ENCODE measurements at places on chromosomes 6 and 20.

DNA sequence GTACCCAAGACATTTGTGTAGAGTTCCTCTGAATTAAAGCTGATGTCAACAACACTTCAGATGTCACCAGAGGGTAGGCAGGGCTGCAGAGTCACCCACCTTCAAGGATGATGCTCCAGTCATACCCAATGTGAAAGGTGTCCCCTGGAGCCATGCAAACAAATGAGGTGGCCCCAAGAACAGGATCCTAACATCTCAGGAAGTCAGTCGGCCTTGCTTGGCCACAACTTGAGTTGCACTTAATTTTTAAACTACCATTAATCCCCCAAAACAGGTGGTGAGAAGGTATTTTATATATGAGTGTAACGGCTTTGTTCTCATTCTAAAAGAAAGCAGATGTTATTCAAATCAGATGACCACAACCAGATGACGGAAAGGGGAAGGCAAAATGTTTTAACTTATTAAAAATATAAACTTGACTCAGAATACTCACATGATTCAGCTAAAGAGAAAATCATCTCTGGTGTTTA lies 21.1 kb upstream of the SERPINB1 start:
- no peak for DNase-seq

- DNase-seq, result no peak
These were observed 44.5 kb downstream of the NCOA7 start for GRCh38 chr6:125835221-125835744.

DNA sequence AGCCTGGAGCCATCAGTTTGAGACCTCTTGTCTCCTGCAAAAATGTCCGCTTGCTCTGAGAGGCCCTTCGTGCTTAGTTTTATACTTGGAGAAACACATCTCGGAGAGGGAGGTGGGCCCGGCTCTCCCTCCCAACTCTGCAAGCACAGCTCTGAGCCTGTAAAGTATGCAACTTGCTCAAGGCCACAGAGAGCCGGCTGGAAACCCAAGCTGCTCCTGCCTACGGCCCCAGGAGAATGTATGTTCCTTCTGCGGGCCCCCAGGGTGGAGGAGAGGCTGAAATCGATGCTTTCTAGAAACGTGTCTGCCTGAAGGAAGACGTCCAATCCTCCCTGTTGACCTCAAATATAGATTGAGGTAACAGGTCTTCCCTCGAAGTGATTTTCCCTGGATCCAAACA lies 205.4 kb downstream of the PREX1 start:
- DNase-seq, result no peak

- DNase-seq, result no peak
These were observed 79.0 kb downstream of the DNAAF9 start for GRCh38 chr20:3328501-3328900.

- DNase-seq, result no peak
These were observed 155.5 kb downstream of the PRL start for GRCh38 chr6:22141241-22141745.

DNA sequence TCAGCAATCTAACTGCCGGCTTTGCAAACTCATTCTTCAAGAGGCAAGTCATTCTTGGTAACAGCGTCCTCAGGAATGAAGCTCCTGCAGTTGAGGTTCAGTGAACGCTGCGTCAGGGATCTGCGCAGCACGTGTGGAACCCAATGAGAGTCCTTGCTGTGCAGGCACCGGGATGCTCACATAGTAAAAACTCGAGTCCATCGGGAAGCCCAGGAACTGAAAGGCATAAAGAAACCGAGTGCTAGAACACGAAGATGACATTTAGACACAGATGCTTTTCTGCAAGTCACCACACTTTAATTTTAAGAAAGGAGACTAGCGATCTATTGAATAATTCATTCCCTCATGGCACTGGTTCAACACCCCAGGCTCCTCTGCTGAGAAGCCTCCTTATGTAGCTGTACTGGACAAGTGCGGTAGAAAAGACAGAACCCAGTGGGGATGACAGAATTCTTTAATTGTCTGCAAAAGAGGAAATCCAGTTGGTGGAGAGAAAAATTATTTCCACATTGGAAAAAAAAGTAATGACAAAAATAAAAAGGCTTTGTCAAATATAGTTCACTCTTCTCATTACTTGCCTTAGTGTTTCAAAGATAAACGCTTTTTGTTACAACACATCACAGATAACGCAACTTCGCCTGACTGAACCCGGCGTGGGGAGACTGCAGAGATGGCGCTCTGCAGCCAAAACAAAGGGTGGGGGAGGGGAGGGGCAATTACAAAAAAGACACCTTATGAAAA lies 1.9 kb upstream of the AFDN start:
- DNase-seq, result no peak

DNA sequence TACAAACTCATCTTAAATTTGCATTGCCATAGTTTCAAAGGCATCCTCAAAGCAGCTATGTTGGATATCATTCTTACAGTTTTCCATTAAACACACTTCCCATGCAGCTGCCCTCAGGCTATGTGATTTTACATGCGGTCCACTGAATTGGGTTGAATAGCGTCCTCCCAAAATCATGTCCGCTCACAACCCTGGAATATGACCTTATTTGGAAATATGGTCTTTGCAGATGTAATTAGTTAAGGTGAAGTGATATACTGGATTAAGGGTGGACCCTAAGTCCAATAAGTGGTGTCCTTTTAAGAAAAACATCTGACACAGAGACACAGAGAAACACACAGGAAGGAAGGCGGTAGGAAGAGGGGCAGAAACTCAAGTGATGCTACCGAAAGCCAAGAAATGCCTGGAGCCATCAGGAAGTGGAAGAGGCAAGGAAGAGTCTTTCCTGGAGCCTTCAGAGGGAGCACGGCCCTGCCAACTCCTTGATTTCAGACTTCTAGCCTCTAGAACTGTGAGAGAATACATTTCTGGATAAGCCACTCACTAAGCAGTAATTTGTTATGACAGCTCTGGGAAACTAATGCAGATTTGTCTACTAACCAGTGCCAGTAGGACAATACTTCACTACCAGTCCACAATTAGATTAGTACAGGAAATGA lies 42.7 kb upstream of the NHSL1 start:
- no peak for DNase-seq
